ENCODE measurements at places on chromosomes 7 and 10.
A peak's percentile ranks its signal among the peaks of the same experiment; 100 is the strongest.

DNA sequence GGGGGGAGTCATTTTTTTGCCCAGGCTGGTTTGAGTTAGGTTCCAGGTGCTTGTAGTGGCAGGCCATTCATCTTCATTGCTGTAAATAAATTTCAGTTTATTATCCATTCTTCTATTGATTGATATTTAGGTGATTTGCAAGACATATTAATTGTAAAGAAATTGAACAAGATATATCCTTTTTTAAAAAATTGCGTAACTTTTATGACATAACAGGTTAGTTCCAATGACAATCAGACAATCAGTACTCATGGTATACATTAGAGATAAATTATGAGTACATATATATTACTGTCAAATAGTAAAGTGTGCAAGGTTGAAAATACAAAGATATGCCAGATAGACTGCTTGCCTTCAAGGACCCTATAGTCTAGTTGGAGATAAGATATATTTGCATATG lies 92.2 kb upstream of the GLCCI1 start:
- no peak for DNase-seq

DNA sequence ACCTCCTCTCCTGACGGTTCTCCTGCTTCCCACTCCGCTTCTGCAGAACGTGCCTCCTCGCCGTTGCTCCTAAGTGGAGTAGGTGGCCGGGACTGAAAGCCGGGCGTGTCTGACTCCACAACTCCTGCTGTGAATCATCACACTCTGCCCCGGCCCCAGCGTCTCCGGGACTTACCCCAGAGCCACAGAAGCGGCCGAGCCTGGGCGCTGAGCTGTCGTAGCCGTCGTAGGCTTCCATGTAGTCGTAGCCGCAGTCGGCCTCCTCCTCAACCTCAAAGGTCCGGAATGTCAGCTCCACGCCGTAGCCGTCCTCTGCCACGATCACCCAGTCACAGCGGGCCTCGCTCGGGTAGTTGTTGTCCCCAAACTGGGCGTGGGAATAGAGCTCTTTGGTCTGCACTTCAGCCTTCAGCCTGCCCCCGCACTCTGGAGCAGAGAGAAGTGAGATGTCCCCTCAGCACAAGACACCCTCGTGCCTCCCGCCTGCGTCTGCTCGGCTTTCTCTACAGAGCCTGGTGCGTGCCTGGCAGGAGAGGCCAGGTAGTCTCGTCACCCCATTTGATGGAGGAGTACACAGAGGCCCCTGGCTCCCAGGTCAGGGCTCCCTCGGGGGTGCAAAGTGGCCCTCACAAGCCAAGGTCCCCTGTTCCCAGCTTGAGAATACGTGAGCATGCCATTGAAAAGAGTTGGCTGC lies 11.2 kb upstream of the OPALIN start:
- DNase-seq, result no peak

DNA sequence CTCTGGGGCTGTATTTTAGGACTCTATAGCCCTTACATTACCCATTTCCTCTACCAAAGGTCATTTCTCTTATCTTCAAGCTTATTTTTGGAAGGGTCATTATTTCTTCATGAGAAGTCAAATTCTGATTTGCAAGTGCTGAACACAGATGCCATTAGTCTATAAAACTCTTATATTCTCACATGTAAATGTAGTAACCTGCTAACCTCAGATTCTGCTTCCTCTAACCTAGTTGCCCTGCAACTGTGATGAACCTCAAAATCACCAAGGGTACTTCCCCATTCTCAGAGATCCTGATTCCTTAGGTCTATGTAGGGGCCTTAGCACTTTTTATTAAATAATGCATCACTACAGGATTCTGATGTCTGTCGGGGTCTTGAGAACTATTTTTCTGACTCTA lies 6.3 kb downstream of the FAS start:
- no peak for DNase-seq

GRCh38 chr7:36210291-36210922 lies 57.4 kb downstream of the EEPD1 start:
- no peak for DNase-seq

GRCh38 chr7:92634924-92635519 lies 44.8 kb upstream of the FAM133B start:
- peak; percentile 43 for DNase-seq

DNA sequence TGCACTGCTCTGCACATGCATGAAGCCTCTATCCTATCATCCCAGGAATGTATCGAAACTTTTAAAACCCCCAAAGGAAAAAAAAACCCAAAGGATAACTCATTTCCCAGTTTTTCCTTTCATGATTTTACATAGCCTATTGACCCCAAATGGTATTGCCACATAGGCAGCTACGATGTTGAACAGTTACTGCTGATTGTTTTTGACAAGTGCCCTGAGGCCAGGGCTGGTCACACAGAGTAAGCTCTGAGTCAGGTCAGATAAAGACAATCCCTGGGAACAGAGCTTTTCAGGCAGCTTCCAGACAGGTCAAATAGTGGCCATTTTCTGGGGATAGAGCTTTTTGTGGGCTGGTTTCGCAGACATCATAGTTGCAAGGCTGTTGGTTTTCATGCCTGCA lies 52.1 kb downstream of the MYL10 start:
- no peak for DNase-seq

DNA sequence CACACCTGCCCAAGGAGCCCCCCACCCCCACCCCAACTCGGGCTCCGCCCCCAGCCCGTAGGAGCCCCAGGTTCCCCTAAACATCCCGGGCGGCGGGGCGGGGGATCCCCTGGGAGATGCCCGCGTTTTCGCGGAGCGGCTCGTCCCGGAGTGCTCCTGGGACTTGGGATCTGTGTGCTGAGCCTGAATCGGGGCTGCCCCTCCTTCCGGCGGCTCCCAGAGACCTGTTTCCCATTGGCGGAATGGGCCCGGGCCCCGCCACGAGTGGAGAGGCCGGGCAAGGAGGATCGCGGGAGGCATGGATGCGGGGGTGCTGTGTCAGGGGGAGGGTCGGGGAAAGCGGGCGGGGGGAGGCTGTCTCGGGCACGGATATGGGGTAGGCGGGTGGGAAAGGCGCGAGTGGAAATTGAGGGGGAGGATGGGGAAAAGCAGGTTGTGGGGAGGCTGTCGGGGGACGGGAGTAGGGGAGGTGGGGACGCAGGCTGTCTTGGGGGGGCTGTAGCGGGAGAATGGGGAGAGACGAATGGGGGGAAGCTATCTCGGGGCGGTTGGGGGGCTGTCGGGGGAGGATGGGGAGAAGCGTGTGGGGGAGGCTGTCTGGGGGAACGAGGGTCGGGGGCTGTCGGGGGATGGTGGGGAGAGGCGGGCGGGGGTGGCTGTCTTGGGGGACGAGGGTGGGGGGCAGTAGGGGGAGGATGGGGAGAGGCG lies 572 bp upstream of the BHLHA15 start:
- no peak for DNase-seq

DNA sequence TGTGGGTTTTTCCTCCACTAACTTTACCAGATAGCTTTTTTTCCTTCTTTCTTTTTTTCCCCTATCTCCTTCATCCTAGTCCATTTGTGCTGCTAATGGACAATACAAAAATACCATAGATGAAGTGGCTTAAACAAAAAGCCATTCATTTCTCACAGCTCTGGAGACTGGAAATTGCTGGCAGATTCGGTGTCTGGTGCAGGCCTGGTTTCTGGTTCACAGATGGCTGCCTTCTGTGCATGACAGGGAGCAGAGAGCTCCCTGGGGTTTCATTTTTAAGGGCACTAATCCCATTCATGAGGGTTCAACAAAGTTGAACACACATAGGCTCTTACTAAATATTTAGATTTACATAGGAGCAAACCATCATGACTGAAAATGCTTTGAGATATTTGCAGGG lies 467.4 kb downstream of the TYW1 start:
- DNase-seq, result no peak

All from K562 (cell line).